NK-92 treated with Interleukin-12 subunit alpha and Interleukin-12 subunit beta, amount 100 ng/mL, for 24 hours (cell line): ENCODE measurements at places on chromosomes 5 and 9.

DNA sequence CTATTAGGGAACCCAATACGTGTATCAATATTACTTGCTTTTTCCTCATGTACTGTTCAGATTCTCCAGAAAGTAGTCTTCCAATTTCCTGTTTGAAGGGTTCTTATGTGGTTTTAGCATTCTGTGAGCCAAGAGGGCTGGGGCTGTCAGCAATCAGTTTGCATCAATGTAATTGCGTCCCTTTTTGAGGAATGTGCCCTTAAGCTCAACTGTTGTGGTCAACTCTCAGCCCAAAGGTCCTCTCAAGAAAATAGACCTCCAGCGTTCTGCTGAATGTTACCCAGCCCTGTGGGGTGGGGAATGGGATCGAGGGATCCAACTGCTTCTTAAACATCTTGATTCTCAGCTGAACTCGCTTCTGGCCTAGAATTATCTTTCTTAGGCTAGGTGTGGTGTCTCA lies 43.8 kb upstream of the CDK20 start:
- no peak for DNase-seq

- no peak for DNase-seq
These were observed 123.1 kb upstream of the PJA2 start for GRCh38 chr5:109532773-109533364.

- DNase-seq, result no peak
These were observed 112.3 kb upstream of the FCN2 start for GRCh38 chr9:134768332-134768708.

DNA sequence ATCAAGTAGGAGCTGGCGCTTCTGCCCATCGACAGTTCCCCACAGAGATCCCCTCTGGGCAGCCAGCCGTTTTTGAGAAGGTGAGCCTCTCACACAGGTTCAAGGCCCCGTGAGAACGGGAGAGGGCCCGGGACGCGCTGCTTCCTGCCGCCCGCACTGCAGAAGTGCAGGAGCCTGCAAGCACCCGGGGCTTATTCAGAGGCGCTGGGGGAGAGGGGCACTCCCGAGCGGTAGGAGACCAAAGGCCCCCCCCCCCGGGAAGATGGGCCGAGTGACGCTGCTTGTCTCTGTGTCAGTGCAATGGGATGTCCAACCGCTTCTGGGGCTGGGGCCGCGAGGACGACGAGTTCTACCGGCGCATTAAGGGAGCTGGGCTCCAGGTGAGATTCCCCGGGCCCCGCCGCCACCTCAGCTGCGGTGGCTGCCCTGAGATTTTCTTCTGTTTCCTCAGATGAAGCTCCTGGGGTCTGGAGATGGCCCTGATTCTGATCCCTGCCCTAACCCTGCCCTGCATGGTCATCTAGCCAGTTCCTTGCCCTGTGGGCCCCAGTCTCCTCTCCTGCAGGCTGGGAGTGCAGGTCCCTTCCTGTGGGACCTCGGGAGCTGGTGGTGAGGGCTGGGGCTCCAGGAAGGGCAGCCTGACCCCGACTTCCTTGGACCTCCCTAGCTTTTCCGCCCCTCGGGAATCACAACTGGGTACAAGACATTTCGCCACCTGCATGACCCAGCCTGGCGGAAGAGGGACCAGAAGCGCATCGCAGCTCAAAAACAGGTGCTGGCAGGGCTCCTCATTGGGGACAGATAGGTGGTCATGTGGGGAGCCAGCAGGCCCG lies 8.5 kb downstream of the B4GALT7 start:
- DNase-seq, result no peak

DNA sequence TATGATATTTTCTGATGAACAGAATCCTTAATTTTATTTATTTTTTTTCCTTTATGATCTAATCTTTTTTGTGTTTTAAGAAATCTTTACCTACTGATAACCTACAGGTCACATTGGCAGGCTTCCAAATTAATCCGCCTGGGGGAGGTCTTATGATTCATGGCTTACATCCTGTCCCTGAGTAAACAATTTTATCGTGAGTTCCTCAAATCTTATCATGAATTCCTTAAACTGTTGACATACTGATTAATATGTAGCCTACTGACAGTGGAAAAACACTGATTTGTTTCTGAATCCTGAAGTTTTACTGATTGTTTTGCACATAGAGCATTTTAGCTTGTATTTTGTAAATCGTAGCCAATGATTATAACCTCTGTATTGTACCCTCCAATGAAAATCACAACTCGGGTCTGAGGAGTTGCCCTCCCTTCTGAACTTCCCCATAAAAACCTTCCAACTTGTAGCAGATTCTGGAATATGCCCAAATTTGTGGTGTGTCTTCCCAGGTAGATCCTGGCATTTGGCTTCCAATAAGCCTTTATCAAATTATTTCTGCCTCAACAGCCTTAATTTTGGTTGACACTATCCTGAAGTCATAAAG lies 105.6 kb downstream of the VCAN start:
- DNase-seq, result no peak

GRCh38 chr9:137738703-137739102 lies 119.9 kb downstream of the EHMT1 start:
- DNase-seq, result no peak

- no peak for DNase-seq
These were observed 129.4 kb upstream of the ICE1 start for GRCh38 chr5:5293029-5293428.

- DNase-seq, result no peak
These were observed 91.4 kb downstream of the JAKMIP2 start for GRCh38 chr5:147691130-147691529.

DNA sequence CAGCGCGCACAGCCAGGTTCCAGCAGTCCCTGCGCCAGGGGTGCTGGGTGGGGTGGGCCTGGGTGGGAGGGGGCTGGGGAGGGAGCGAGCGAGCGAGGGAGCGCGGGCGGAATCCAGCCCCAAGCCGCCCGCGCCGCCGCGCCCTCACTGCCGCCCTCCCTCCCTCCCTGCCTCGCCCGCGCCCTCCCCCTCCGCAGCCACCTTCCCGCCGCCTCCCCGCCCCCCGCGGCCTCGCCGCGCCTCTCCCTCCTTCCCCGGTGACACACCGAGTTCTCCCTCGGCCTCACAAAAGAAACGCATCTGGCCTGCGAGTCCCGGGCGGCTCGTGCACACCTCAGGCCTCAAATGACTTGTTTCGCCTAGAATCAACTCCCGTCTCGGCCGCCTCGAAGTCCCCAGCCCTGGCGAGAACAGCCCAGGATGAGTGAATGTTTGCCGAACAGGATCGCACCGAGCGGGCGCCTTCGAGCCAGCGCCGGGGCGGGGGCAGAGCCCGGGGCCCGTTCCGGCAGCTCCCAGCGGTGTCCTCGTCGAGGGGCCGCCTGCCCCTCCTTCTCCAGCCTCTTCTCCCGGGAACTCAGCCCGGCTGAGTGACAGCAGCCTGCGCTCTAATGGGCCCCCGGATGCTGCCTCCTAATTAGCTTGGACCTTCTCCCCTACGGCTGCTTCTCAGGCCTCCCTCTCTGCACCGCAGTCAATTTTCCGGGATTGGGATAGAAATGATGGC lies 371 bp upstream of the PITX1 start:
- no peak for DNase-seq

GRCh38 chr5:93192087-93192486 lies 388.9 kb downstream of the NR2F1-AS1 start:
- DNase-seq, result no peak

GRCh38 chr5:138961221-138961620 lies 86.1 kb upstream of the LRRTM2 start:
- DNase-seq, result no peak

DNA sequence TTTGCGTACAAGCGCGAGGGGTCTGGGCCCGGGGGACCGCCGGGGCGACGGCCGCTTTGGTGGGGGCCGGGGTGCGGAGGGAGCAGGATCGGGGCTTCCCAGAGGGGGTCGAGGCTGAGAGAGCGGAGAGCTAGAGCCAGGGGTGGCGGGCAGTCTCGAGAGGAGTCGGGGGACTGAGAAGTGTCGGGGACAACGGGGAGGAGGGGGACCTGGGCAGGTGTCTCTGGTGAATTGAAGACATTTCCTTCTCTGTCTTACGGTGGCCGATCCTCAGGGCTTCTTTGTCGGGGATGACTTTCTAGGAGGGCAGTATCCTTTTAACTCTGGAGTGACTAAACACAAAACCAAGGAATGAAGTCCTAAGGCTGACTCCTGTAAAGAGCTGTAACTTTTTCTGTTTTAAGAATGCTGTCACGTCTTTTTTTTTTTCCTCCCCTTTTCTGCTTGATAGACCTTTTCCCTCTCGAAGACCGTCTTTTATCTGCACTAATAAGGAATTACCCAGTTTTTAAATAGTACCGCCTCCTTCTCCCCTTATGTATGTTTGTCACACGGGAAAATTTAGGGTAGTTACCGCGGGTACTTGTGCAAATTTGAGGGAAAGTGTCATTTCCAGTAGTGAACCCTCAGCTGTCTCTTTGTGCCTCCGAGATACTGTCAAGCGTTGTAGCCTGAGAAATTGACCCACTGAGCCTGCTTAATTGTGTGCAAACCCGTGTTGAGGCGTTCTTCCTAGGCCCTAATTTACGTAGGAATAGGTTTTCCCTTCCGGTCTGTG lies 822 bp downstream of the DENND4C start:
- DNase-seq, result no peak

GRCh38 chr9:99336005-99336404 lies 113.9 kb downstream of the SEC61B start:
- DNase-seq, result no peak

DNA sequence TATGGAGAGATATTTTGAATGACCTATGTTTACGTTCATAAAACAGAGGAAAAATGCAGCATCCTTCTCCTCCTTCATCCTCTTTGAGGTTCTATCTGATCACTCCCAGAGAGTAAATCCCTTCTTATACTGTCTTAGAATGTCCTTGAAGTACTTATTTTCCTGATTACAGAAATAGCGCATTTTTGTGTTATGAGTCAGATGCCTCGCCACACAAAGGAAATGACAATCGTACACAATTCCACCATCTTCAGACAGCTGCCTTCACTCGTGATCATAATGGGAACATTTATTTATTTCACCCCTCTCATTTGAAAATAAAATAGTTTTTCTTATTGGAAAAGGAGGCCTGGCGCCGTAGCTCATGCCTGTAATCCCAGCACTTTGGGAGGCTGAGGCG lies 2.4 kb upstream of the GLT6D1 start:
- no peak for DNase-seq

DNA sequence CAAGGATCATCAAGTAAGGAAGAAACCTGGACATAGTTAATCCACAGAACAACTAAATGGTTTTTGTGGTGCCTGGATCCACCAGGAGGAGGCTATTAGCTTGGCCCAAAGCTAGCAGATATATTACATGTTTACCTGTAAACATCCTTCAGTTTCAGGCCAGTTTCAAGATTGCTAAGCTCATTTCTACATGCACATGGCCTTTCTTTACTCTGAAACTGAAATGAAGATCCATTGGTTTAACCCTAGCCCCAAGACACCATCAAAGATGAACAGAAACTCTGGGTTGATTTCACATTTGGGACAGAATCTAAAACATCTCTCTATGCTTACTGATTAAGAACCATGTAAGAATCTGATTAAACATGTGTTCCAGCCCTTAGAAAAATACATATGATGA lies 611.8 kb downstream of the TLE1 start:
- no peak for DNase-seq

DNA sequence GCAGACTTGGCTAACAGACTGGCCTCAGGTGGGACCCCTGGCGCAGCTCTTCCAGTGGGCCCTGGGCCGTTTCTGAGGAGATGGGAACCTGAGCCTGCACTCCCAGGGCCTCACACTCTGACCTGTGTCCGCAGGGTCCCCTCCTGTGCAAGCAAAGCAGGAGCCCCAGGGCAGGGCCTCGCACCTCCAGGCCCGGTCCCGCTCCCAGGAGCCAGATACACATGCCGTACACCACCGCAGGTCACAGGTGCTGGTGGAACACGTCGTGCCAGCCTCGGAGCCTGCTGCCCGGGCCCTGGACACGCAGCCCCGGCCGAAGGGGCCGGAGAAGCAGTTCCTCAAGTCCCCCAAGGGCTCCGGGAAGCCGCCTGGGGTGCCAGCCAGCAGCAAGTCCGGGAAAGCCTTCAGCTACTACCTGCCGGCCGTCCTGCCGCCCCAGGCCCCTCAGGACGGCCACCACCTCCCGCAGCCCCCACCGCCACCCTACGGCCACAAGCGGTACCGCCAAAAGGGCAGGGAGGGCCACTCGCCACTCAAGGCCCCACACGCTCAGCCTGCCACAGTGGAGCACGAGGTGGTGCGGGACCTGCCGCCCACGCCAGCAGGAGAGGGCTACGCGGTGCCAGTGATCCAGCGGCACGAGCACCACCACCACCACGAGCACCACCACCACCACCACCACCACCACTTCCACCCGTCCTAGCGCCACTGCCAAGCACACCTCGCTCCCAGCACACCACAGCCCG lies 29.2 kb downstream of the NKD2 start:
- no peak for DNase-seq

- DNase-seq, result peak; percentile 31
These were observed 72.8 kb upstream of the ASTN2 start for GRCh38 chr9:117487555-117488175.

DNA sequence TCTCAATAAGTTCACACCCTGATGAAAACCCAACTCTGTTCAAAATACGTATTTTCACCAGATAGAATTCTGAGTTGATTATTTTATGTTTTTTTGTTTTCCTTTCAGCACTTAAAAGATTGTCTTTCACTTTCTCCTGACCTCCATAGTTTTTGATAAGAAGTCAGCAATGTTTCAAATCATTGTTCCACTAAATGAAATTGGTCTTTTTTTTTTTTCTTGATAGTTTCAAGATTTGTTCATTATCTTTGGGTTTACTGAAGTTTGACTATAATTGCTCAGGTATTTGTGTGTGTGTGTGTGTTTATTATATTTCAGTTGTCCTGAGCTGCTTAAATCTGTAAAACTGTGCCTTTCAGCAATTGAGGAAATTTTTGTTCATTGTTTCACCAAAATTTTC lies 498.7 kb downstream of the TLE1 start:
- DNase-seq, result no peak

- no peak for DNase-seq
These were observed 49.6 kb downstream of the EPB41L4B start for GRCh38 chr9:109270971-109271925.

DNA sequence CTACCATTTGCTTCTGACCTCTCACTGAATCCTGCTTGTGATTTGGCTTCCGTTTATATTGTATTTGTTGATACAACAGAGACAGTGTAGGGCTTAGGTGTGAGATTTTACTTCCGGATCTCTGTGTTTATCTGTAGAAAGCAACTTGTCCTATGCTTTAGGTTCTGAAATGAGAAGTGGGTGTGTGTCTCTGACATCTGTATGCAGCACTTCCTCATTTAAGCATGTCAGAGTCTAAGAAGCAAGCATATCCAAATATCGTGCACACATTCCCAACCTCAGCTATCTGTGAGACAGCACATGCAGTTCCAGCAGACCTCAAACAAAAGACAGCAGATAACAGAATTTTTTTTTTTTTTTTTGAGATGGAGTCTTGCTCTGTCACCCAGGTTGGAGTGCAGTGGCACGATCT lies 16.3 kb downstream of the KLF9 start:
- no peak for DNase-seq

GRCh38 chr5:118007262-118007661 lies 981.1 kb downstream of the DTWD2 start:
- DNase-seq, result no peak

GRCh38 chr9:72577212-72577753 lies 55.9 kb downstream of the TMC1 start:
- DNase-seq, result no peak

DNA sequence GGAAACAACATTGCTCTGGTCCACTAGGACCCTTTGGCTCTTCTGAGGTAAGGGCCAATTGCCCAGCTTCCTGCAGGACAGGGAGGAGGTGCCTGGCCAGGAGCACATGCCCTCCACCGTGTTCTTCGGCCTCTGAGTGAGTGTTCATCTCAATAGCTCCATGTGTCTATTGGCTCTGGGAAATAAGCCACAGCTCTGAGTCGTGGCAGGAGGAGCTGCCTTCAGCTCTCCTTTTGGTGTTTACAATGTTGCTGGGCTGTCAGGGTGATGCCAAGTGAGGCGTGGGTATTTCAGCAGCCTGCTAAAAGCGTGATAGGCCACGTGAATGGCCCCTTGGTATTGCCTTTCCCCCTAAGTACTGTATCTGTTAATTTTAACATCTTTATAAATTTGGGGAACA lies 26.6 kb downstream of the GADD45G start:
- no peak for DNase-seq
